ENCODE measurements at places on chromosomes 7 and 10. TPM values are rescaled to one million over a fixed set of nuclear protein-coding genes. Genes with fewer than 3 reads are reported as not detected.

The CPXM2 gene
- polyA plus RNA-seq: 48.1 TPM

The MAD1L1 gene
- polyA plus RNA-seq: 27.4 TPM

The TAS2R4 gene
- polyA plus RNA-seq: 0.13 TPM

The HOXA1 gene
- polyA plus RNA-seq: 1.6 TPM

The SLC26A3 gene
- 0.03 TPM for polyA plus RNA-seq

The CHST15 gene
- polyA plus RNA-seq: 7.8 TPM

DNA sequence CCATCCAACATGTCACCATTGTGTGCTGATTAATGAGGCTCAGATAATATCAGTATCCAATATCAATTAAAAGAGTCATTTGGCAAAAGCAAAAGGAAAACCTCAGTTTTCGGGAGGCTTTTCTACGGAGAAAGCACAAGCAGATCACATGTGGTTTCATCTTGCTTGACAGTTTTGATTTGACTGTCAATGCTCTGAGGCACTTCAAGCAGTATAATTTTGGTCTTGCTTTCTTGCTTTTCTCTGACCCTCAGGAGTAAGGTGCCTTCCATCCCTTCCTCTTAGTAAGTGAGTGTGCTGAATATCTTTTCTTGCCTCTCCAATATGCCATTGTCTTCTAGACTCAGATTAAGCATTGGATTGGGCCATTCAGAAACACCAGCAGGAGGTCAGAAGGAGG lies 115.5 kb upstream of the CALCR start:
- DNase-seq: no peak

DNA sequence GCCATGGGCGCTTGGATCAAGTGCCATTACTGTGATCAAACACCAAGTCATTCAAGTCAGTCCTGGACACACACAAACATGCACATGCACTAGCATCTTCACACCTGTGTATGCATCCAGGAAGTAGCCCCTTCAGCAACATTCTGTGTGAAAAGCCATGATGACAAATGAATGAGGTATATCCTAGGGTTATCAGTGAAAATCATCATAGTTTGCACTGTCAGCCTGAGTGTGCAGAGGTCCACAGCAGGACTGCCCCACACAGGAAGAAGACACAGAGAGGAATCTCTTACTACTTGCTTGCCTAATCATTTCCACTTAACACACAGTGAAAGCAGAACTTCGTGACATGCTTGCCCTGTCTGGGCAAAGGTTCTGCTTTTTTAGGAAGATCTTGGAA lies 184.0 kb upstream of the ADO start:
- DNase-seq: no peak

DNA sequence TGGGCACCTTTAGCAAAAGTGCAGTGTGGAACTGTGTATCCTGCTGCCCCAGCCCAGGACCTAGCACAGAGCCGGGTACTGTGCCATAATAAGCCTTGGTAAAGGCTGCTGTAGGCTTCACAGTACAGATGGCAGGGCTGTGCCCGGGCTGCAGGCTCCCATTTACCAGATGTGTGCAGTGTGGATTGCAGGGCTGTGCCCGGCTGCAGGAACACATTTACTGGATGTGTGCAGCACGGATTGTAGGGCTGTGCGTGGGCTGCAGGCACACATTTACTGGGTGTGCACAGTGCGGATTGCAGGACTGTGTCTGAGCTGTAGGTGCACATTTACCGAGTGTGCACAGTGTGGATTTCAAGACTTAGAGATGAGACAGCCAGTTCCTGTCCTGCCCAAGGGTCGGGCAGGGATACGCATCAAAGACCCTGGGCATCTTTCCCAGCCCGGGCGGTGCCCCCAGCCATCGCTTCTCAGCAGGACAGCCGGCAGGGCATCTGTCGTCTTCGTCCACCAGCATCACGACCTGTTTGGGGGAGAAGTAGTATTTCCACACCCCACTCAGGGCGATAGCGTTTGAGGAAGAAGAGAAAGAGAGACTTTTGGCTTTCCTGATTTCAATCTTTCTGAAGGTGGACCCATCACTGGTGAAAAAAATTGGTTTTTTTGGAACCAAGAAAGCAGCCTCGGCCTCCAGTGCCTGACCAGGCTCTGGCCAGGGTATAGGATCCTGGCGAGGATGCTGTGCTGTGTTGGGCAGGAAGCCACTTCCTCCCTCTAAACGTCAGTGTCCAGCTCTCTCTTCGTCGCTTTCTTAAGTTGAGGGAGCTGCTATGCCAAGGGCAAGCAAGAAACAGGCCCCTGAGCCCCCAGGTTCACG lies 180.8 kb downstream of the CUX1 start:
- no peak for DNase-seq

- DNase-seq: no peak
These were observed 96.9 kb upstream of the CCDC71L start for GRCh38 chr7:106757846-106758245.

DNA sequence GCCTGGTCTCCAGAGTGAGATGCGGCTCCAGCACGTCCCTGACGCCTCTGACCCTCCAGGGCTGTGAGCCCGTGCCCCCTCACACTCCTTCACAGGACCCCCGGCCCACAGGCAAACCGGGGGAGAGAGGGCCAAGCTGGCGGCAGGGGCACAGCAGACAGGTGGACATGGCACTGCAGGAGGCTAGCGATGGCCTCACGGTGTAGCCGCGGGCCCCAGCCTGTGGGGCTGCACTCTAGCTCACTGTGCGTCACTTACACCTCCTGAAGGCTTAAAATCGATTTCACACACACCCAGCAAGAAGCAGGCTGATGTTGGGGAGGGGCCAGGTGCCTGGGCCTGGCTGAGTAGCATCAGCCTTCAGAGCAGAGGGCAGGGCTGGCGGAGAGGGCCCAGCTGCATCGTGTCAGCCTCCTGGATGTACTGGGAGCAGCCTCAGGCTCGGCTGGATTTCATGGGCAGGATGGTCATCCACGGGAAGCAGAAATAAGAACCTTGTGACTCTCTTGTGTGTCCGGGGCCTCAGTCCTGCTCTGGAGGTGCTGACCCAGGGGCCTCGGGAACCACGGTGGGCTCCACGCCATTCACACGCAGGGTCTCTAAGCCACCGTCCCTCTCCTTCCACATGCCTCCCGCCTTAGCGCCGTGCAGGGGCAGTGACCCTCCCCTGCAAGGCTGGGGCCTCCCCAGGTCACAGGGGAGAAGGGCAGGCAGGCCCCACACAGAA lies 19.4 kb upstream of the KNDC1 start:
- no peak for DNase-seq

GRCh38 chr10:13891128-13892000 lies 304.6 kb downstream of the PRPF18 start:
- DNase-seq: no peak

GRCh38 chr7:148773334-148773733 lies 74.6 kb downstream of the CUL1 start:
- DNase-seq: no peak

GRCh38 chr7:131383417-131384285 lies 56.0 kb downstream of the MKLN1 start:
- DNase-seq: no peak

GRCh38 chr10:76925636-76926405 lies 711.8 kb downstream of the KCNMA1 start:
- no peak for DNase-seq

DNA sequence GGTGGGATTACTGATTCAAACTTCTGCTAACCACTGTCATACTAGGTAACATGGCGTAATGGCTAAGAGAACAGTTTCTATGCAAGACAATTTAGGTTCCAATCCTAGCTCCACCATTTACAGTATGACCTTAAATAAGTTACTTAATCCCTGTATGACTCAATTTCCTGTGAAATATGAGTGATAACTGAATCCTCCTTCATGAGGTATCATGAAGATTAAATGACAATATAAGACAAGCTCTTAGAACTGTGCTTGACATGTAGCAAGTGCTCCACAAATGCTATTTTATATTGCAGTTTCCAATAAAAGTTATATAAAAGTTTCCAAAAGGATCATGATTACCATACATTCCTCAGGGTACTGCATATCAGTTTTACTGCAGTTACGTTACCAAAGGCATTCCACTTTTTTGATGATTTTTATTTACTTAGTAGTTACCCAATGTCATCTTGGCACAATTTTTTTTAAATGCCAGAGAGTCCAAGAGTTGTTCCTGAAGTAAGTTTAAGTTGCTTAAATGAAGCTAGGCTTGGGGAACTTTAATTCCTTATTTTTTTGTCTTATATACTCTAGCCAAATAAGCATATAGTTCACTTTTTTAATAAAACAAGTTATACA lies 7.1 kb downstream of the DOCK4 start:
- no peak for DNase-seq

GRCh38 chr7:7706101-7706511 lies 12.3 kb downstream of the RPA3 start:
- DNase-seq: no peak

- DNase-seq: no peak
These were observed 11.2 kb upstream of the OPALIN start for GRCh38 chr10:96369890-96370583.
